ENCODE measurements at places on chromosomes 3 and 15. TPM values are rescaled to one million over a fixed set of nuclear protein-coding genes. Genes with fewer than 3 reads are reported as not detected.

DNA sequence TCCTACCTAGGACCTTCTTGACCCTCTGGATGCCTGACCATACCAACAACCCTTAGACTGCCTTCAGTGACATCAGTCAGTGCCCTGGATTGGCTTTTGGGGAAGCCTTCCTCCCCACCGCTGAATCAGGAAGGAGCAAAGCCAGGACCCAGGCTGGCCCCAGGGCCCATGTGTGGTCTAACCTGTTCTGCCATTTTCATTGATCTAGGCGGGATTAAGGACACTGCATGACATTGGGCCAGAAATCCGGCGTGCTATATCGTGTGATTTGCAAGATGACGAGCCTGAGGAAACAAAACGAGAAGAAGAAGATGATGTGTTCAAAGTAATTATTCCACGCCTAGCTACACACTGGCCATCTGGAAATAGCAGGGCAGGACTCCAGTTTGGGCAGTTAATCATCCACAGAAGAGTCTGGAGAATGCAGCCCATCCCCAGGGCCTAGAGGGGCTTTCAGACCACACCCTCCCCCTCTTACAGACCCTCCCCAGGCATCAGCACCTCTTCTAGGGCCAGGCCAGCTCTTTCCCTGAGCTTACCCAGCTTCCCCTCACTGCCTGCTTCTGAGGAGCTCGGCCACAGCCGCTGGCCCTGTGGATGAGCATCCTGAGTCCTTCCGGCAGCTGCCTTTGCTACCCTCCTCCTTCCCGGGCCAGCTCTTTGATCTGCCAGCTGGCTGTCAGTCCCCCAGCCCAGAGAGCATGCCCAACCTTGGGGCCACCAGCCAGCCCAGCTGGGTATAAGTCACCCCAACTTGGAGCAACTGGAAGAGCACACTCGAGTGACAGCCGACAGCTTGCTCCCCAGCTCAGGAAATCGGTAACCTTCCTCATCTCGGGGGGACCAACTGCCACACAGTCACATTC, 45.9 kb downstream of the CHDH start:
- no peak for DNase-seq

DNA sequence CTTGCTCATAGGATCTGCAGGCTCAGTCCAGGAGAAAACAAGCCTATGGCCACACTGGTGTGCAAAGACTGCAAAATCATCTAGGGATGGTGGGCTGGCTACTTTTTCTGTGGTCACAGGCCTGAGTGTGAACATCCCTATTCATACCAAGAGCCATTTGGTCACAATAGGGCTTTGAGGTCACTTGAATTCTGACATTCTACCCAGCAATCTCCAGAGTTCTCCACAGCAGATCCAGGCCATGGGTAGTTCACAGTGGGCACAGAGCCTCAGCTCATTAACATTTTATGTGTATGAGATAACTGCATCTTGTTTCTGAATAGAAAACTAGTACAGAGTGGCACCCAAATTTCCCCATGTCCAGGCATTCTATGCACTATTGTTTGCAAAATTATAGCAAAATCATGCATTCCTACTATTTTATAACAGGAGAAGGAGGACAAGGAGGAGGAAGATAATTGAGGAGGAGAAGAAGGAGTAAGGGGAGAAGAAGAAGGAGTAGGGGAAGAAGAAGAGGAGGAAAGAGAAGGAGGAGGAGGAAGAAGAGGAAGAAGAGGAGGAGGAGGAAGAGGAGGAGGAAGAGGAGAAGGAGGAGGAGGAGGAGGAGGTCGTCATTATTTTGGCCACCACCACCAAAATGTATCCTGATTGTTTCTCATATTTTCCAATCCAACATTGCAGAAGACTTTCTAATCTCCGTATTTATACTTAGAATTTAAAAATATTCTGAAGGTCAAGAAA, 129.0 kb downstream of the SEMA6D start:
- DNase-seq: no peak

DNA sequence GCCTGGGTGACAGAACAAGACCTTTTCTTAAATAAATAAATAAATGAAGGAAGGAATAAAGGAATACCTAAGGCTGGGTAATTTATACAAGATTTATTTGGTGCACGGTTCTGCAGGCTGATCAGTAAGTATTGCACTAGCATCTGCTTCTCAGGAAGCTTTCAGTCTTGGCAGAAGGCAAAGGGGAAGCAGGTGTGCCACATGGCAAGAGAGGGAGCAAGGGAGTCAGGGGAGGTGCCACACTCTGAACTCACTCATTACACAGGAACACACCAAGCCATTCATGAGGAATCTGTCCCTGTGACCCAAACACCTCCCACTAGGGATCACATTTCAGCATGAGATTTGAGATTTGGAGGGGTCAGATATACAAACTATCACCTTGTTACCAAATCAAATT, 56.4 kb downstream of the PRKCI start:
- no peak for DNase-seq

- DNase-seq: no peak
These were observed 17.4 kb downstream of the THBS1 start for GRCh38 chr15:39598186-39598850.

- DNase-seq: no peak
These were observed 45.3 kb upstream of the SEC22A start for GRCh38 chr3:123156276-123156995.

- DNase-seq: no peak
These were observed 744.7 kb downstream of the EPHA3 start for GRCh38 chr3:89851974-89852621.

DNA sequence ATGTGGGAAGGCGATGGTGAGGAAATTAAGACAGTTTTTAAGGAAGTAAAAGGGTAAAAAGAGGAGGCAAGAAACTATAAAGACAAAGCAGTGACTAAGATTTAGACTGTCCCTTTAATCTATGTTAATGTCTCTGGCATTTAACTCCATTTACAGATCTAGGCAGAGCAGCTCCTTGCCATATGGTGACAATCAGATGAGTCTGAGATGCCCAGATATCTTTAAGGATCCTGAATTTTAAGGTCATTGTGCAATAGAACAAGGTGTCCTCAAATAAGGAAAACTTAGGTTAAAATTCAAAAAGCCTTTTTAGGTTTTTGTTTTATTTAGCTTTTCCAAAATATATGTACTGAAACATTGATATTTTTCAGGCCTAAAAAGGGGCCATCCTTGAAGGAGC, 24.1 kb downstream of the RASGRP1 start:
- DNase-seq: no peak

GRCh38 chr15:101018016-101018415, 98.9 kb downstream of the LRRK1 start:
- no peak for DNase-seq

DNA sequence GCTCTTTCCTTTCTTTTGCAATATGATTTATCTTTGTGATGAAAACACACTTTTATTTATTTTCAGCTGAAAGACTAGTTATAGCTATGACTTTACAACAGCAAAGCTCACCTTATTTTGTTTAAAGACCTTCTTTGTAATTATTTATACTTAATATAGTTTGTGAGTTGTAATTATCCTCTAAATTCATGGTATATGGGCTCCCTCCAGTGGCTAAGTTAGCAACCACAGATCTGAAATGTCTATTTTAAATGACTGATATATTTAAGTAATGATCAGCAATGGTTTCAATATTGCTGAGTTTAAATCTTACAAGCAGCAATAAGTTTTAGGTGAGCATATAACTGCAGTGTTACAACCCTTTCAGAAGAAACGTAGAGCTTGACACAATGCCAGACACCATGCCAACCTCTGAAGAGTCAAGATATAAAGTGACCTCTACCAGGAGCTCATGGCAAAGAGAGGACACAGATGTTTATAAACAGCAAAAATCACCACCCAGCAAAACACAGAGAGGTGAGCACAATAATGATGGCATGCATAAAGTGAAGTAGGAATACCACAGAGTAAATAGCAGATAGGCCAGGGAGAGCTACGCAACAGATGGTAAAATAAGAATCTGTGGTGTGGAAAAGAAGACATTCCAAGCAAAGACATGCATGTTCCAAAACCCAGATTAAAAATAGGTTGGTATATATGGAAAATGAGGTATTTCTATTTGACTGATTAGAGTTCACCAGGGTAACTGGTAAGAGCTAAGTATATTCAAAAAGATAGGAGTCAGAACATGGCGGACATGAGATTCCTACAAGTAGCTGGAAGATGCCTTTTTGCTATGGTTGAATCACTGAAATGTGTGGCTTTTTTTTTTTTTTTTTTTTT, 143.7 kb upstream of the ZNF385D start:
- no peak for DNase-seq

GRCh38 chr3:71723452-71724170, 1.6 kb downstream of the EIF4E3 start:
- DNase-seq: peak; percentile 40

- no peak for DNase-seq
These were observed 41.6 kb upstream of the MRPS22 start for GRCh38 chr3:139302084-139302800.

GRCh38 chr3:190017521-190018288, 103.0 kb downstream of the P3H2 start:
- DNase-seq: no peak

GRCh38 chr15:27671819-27672437, 427.2 kb downstream of the OCA2 start:
- no peak for DNase-seq

GRCh38 chr15:93024716-93025624, 64.0 kb downstream of the RGMA start:
- no peak for DNase-seq

- DNase-seq: no peak
These were observed 10.4 kb upstream of the AEN start for GRCh38 chr15:88610701-88611231.

The MASP1 gene
- not detected for polyA plus RNA-seq

The HYKK gene
- 2.0 TPM for polyA plus RNA-seq

The P3H2 gene
- not detected for polyA plus RNA-seq

The MYZAP gene
- polyA plus RNA-seq: not detected

The EXD1 gene
- 0.28 TPM for polyA plus RNA-seq

The HTR3E gene
- not detected for polyA plus RNA-seq

Data from CD8-positive, alpha-beta memory T cell (primary cell).